ENCODE measurements at places on chromosomes 16 and 17. TPM values are rescaled to one million over a fixed set of nuclear protein-coding genes. Genes with fewer than 3 reads are reported as not detected.

GRCh38 chr17:29045734-29046472 lies 3.0 kb downstream of the PIPOX start:
- peaks cover 50% of the 10 kb centered on the region for H3K27me3 ChIP-seq
- H3K4me1 ChIP-seq = peaks cover 56% of the 10 kb centered on the region
- peak overlapping the region; percentile 37 for H3K4me3 ChIP-seq
- H3K36me3 ChIP-seq = no peaks in the 10 kb centered on the region
- no peak overlapping the region for H3K27ac ChIP-seq

- H3K36me3 ChIP-seq = peaks cover 5% of the 10 kb centered on the region
- DNase-seq = no peak
- no peak overlapping the region for H3K27ac ChIP-seq
- no peak overlapping the region for H3K4me3 ChIP-seq
Measured at GRCh38 chr17:16272111-16272840, 55.3 kb downstream of the PIGL start.

DNA sequence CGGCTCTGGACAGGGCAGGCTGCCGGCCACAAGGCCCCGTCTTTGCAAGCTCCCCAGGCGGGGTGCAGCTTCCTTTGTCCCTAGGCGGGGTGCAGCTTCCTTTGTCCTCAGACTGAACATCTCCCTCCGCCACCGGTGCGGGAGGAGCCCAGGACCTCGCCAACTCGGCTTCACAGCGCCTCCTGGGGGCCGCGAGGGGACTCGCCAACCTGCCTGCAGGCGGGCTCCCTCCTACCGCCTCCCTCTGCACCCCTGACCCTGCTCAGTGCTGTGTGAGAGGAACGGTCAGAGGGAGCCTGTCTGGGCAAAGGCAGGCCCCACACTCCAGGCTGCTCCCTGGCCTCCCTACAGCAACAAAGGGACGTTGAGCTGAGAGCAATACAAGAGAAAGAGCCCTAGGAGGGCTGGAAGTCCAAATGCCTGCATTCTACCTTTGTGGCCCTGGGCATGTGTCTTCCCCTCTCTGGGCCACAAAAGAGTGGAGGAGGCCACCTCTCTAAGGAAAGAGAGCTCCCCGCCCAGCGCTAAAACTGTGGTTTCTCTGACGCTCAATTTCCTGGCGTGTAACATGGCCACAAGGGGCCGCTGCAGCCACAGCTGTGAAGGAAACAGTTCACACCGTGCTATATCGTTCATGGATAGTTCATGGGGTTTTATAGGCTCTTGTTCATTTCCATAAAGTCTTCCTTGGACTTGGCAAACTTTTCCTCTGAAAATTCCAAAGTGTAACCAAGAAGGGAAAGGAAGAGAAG lies 20.9 kb upstream of the KRT19 start:
- peak; percentile 91 for DNase-seq
- H3K4me3 ChIP-seq = peak overlapping the region; percentile 81
- H3K27me3 ChIP-seq = no peaks in the 10 kb centered on the region
- peaks cover 42% of the 10 kb centered on the region for H3K4me1 ChIP-seq
- H3K27ac ChIP-seq = peak overlapping the region; percentile 97
- no peaks in the 10 kb centered on the region for H3K36me3 ChIP-seq

DNA sequence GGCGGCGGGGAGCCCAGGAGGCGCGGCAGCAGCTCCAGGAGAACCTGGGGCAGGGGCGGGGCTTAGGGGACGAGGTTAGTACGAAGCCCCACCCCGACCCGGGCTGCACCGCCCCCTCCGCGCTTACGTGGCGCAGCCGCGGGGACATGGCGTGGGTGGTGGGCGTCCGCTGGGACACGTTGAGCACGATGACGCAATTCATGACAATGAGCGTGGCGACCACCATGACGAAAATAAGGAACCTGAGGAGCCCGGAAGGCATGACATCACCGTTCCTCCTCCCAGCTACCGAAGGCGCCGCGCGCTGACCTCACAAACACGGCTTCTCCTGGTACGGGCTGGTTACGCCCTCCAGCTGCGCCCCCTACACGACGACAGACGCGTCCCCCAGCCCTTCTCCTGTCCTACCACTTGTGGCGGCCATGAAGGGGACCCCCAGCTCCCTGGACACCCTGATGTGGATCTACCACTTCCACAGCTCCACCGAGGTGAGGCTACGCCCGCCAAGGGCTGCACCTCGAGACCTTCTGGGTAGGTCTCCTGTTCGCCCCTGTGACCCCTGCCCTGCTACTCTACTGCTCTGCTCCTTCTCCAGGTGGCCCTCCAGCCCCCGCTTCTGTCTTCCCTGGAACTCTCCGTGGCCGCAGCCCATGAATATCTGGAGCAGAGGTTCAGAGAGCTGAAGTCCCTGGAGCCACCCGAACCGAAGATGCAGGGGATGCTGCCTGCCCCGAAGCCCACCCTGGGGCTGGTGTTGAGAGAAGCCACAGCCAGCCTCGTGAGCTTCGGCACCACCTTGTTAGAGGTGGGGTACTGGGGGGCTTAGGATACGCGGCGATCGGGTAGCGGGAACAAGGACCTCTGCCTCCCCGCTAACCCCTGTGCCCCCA lies at the start of gene C17orf107:
C17orf107 (plus strand) TSS at position 196 of the 890 bp plus-strand sequence; CDS start at position 423, 227 bp downstream.
- peak within 1 kb of the TSS; percentile 86 for H3K4me3 ChIP-seq
- H3K27ac ChIP-seq = peak within 1 kb of the TSS; percentile 82
- peaks cover 7% of the 10 kb centered on the region for H3K36me3 ChIP-seq
- DNase-seq = no peak

DNA sequence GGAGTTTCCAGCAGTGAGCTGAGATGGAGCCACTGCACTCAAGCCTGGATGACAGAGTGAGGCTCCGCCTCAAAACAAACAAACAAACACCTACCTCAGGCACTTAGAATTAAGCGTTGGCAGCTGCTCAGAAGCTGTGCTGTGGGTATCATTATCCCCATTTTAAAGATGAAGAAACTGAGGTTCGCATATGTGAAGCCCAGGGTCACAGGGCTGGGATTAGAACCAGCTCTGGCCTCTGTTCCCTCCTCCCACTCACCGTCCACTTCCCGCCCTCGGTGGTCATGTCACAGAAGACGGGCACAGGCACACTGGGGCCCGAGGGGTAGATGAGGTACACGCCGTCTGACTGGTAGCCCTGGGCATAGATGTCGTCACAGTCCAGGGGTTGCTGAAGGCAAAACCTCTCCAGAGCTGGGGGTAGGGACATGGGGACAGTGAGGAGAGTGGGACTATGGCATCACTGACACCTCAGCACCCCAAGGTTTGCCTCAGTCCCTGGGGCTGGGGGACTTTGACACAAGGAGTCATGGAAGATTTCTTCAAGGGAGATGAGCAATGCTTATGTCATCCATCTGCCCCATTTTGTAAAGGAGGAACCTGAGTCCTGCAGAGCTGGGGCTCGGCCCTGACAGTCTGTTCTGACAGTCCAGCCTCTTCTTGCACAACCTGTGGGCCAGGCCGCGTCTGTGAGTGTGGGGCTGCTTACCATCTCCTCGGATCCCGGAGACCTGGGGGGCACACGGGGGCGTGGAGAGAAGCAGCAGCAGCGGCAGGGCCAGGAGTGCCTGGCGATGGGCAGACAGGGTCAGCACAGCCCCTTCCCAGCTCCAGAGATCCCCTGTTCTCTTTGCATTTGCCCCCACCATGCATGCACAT lies 700 bp downstream of the MFAP4 start:
- peak overlapping the region; percentile 31 for H3K27ac ChIP-seq
- peaks cover 43% of the 10 kb centered on the region for H3K4me1 ChIP-seq
- H3K27me3 ChIP-seq = no peaks in the 10 kb centered on the region
- H3K4me3 ChIP-seq = peak overlapping the region; percentile 77

The KRT27 gene
- not detected for total RNA-seq

Measured in type B pancreatic cell (in vitro differentiated cells).